GM03348 (cell line): ENCODE measurements at places on chromosomes 7 and 10.
A peak's percentile ranks its signal among the peaks of the same experiment; 100 is the strongest.

DNA sequence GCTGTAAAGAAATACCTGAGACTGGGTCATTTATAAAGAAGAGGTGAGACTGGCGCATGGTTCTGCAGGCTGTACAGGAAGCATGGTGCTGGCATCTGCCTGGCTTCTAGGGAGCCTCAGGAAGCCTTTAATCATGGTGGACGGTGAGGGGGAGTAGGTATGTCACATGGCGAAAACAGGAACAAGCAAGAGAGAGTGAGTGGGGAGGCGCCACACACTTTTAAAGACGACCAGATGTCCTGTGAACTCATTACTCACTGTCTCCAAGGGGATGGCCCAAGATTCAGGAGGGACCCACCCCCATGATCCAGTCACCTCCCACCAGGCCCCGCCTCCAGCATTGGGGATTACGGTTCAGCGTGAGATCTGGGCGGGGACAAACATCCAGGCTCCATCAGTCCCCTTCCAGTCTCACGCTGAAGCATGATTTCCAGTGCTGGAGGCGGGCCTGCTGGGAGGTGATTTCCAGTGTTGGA, 3.2 kb downstream of the ZNF316 start:
- DNase-seq: peak; percentile 52

- no peak for DNase-seq
Measured at GRCh38 chr7:140533394-140533872, 54.1 kb upstream of the MKRN1 start.

DNA sequence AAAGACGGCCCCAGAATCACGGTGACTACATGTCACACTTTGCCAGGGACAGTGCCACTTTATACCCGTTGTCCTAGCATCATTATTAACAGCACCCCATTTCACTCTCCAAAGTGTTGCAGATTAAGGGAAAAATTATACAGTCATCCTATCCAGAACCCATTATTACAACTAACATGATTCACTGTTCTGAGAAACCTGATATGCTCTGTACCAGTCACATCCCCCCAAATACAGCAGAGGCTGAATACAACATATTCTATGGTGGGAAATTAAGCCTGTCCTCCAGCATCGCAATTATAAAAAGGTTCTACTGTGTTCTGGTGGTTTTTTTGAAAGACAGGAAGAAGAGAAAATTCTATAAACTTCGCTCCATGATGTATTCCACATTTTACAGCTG, 162.1 kb downstream of the JAZF1 start:
- DNase-seq: no peak

DNA sequence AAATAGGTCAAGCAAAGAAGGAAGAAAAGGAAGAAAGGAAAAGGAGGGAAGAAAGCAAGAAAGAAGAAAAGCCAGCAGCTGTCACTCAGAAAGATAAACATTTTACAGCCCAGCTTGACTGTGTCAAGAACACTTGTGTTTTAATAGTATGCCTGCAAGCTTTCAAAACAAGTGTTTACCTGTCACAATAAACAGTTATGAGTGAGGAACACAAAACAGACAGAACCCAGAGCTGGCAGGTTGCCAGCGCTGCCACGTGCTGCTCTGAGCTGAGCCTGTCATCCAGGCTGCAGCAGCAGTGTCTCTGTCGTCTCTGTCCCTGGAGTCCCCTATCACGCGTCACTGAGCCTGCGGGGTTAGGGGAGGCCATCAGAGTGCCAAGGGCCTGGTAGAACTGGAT, 827.6 kb upstream of the AUTS2 start:
- DNase-seq: peak; percentile 27

DNA sequence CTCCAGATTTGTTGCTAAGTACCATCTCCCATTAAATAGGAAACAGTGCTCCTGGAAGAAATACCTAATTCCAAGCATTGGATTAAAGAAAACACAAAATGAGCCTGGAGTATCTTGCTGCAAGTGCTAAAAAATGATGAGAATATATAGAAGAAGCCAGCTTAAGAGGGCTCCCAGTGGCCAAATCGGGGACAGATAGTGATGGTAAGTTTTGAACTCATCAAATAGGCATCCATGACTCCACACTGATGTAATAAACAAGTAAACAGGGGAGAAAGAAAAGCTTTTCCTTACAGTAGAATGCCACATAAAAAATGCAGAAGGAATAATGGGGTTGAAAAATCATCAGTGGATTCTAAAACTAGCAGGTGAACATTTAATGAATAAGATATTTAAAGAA, 72.4 kb downstream of the CTTNBP2 start:
- no peak for DNase-seq

DNA sequence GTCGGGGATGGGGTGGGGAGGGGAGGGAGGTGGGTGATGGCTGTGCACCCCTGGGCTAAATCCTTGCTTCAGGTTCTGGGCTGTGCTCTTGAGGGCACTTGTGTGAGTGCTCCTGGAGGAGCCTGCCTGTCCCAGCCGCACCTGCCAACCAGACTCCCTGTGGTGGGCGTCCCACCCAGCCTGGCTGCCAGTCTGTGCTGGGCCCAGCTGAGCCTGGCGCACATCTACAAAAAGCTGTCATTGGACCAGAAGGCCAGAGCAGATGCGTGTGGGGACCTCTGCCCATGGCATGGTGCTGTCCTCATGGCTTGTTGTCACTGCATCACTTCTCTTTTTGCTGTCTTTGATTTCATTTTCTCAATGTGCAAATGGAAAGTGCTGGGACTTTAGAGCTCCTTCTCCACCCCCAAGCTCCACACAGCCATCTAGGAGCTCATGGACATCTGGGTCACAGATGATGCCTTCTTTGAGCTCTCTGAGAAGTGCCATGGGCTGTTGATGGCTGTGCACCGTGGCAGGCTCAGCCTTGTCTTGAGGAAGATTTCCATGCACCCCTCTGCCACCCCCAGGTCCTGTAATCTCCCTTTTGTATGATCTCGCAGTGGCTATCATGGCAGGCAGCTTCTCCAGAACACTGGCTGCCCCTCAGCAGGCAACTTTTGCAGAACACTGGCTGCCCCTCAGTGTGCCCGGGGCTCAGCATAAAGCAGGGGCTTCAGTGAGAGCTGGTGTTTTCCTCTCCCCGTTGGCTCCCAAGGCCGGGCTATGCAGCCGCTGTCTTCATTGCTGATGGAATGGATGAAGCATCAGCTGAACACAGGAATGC, 83.9 kb downstream of the ADCY1 start:
- no peak for DNase-seq

GRCh38 chr10:25083546-25084111, 67.2 kb downstream of the THNSL1 start:
- DNase-seq: no peak

DNA sequence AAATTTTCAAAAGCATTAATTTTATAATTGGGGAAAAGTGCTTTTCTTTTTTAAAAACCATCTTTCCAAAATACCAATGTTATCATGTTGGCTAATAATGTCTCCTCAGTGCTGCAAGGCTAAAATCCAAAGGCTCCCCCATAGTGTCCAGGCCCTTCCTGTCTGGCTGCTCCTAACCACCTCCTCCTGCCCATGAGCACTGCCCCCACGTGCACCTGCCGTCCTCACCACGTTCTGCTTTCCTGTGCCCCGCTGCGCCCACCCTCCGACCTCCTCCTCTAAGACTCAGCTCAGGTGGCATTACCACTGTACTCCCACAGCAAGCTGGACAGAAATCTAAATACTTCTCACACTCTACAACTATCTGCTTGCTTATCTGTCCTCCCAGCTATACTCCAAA, 17.7 kb downstream of the PAXIP1 start:
- DNase-seq: no peak

DNA sequence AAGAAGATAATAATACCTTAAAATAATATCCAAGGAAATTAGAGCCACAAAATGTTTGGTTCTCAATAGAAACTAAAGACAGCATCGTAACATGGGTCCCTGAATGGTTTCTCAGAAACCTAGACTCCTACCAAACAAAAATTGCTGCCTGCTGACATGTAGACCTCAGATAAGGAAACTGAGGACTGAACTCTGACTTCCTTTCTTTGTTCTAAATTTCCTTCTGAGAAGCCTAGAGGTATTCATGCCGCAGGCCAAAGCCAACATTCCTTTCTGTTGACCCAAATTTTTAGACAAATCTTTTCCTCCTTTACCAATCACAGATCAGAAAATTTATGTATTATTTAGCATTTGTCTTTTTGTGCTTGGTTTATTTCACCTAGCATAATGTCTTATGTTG, 816.7 kb upstream of the PHF14 start:
- no peak for DNase-seq

DNA sequence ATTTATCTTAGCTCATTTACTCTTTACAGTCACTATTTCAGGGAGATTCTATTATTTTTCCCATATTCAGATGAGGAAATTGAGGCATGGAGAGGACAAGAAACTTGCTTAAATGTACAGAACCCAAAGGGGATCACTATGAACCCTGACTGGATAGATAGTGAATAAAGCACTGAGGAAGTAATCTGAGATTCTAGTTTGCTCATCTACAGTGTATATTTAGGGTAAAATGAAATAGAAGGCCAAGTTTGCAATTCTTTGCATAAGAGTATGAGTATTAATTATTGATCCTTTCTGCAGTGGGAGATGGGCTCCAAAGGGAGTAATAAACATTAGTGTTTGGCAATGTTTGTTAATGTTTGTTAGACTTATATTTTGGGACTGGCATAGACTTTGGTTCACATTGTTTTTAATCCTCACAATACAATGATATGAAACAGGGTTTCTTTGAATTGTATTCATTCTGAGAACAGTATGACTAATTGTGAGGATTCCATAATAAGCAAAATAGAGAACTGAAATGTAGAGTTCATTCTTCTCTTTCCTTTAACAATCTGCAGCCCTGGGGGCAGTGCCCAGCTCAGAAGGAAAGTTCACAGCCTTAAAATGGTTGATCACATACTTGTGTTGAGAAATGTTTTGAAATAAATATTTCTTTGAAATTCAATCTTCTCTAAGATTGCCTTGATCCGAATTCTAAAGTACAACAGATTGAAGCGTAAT, 131.0 kb upstream of the ZNF804B start:
- no peak for DNase-seq

- DNase-seq: no peak
Measured at GRCh38 chr10:19971343-19972052, 155.3 kb downstream of the PLXDC2 start.

DNA sequence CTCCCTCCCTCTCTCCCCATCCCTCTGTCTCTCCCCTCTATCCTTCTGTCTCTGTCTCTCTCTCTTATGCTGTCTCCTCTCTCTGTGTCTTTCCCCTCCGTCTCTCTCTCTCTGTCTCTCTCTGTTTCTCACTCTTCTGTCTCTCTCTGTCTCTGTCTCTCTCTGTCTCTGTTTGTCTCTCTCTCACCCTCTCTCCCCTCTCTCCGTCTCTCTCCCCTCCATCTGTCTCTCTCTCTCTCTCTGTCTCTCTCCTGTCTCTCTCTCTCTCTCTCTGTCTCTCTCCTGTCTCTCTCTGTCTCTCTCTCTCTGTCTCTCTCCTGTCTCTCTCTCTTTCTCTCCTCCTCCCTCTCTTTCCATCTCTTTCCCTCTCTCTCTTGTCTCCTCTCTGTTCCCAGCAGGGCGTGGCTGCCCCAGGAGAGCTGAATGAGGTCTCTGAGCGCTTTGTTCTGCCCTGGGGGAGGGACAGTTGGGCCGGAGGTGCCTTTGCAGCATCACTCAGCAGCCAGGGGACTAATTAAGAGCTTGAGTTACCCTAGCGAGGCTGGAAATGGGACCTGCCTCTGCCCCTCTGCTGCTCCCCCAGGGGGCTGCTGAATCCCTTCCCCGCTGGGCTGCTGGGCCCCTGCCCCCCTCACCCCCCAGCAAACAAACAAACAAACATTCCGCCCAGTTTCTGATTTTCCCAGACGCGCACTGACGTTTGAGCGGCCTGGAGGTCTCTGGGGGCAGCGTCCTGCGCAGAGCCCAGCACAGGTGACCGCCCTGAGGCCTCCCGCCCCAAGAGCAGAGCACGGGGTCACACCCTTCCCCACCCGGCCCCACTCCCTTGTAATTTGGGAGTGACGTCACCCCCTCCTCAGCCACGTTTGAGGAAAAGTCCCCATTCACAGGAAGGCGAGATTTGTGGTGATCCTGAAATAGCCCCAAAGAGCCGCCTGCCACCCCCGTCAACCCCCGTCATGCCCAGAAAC, 68.1 kb downstream of the PDGFA start:
- DNase-seq: no peak

GRCh38 chr7:22137026-22137425, 191.3 kb upstream of the CDCA7L start:
- DNase-seq: peak; percentile 44

GRCh38 chr10:947881-948280, 16.4 kb upstream of the LARP4B start:
- DNase-seq: no peak

- no peak for DNase-seq
Measured at GRCh38 chr7:1597066-1597760, 27.4 kb upstream of the PSMG3 start.

DNA sequence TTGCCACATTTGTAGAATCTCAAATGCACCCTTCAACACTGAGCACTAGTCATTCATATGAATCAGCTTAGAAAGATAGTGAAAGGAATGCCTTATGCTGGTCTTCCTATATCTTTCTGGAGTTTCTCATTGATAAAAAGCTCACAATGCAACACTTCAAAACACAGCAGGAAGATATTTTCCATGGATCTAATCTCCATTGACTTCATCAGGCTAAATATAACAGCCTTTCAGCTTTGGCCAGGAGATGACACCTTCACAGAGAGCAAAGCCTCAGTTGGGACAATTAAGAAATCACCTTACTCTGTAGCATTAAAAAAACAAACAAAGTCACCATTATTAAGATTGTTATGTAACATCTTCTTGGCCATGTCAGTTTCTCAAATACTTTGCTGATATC, 6.7 kb downstream of the NRP1 start:
- DNase-seq: no peak

DNA sequence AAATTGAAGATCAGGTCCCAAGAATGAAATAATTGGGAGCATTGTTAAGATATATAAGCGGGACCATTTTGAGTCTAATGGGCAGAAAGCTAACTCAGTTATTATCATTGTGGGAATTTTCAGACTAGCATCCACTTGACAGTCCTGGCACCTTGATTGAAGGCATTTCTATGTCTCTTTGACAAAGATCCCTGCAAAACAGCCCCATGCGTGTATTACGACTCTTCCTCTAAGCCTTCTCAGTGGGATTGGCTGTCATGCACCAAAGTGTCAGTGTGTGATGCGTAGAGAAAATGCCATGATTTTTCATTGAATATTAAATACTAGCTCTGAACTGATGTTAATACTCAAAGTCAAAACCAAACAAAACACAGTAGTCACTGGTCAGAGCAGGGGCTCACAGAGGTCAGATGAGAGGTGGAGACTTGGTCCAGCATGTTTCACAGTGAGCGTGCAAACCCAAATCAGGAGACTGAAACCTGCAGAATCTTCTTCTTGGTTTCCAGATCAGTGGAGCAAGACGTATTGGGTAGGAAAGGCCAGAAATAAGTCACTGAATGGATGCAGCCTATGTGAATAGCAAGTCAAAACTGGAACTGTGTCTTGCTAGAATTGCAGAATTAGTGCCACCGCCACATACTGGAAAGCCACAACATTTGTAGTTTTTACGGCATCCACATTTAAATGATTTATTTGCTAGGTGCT, 303.6 kb upstream of the AKR1E2 start:
- no peak for DNase-seq

- DNase-seq: peak; percentile 76
Measured at GRCh38 chr7:137681657-137682562, 164.9 kb downstream of the DGKI start.

- DNase-seq: no peak
Measured at GRCh38 chr10:19998482-19998881, 182.2 kb downstream of the PLXDC2 start.
